ENCODE measurements at places on chromosomes 6 and 20. TPM values are rescaled to one million over a fixed set of nuclear protein-coding genes. Genes with fewer than 3 reads are reported as not detected.
A peak's percentile ranks its signal among the peaks of the same experiment; 100 is the strongest.

DNA sequence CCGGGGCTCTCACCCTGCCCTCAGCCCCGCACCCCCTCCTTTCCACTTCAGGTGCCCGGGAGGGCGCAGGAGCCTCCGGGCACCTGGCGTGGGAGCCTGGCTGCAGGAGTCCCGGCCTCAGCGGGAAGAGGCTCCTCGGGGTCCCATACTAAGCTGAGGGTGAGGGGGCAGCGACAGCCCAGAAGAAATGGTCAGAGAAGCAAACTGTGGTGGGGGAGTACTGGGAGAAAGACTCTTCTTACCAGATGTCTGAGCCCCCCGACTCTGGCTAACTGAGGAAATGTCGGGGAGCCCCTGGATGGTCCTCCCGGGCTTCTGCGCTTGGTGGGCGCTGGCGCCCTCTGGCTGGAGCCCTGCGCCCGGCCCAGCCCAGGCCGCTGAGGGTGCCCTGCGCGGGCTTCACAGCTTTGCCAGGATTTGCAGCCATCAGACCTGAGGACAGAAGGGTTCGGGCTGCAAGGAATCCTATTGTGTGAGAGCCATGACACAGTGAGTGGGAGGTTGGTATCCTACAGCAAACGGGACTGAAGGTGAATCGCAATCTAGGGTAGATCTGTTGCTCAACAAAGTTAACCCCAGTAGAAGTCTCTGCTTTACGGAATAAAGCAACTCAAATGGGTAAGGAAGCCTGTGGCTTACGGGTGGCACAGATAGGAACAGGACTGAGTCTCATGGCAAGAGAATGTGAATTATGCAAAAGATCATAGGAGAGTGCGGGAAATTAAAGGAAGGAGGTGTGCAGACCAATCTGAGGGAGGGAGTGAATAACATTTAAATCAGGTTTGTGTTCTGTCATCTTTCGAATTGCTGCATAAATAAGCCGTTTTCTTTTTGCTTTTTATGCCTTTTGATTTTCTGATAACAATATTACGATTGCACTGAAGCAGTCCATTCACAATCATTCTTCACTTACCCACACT is 639 bp upstream of the RCAN2 start:
- DNase-seq, result peak; percentile 46

- no peak for DNase-seq
Measured at GRCh38 chr20:38453941-38454340, 18.7 kb upstream of the RALGAPB start.

ME1 gene
- polyA plus RNA-seq, result 2.8 TPM

DNA sequence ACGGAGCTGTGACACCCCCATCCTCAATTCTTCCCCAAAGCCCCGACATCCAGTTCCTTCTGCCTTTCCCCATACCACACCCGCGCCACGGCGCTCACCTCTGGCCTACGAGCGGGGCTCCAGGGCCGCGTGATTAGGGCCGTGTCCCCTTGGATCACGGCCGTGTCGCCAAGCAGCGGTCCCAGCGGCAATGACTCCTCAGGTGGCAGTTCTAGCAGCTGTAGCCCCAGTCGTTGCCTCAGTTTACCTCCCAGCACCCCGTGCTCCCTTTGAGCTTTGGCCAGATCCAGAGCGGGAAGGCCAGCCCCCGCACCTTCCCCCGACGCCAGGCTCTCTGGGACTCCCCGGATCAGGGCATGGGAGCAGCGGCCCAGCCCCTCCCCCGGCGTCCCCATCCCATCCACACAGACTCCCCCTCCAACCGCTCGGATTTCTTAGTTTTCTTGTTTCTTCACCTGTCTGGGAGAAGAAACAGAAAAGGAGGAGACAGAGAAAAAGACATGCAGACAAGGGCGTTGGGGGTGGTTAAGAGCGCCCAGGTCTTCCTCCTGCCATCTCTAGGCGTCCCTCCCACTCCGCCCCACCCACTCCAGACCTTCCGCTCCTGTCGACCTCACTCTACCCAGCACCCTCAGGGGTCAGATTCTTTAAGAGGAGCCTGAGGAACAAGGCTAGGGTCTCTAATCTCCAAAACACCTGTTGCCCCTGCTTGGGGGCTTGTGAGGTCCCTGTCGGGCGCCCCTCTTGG is at the start of gene DDAH2:
DDAH2 (minus strand) TSS at position 533 of the 748 bp plus-strand sequence; CDS start at position 395, 138 bp downstream.
- no peak for DNase-seq

DNA sequence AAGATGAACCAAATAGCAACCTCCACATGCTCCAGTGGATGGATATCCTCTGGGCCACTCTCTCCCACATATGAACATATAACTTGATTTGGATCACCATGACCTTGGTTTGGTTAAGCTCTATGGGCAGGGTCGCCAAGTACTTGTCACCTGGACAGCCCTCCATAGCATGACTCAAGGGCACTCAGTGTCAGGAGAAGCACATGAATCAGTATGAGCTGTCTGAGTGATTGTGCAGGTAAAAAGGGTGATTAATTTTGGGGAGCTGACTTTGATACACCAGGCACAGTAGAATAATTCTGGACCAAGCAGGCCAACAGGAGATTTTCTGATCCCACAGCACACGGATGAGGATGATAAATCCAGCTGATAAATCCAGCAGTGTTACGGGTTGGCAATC is 74.4 kb downstream of the OPRM1 start:
- DNase-seq, result no peak

DNA sequence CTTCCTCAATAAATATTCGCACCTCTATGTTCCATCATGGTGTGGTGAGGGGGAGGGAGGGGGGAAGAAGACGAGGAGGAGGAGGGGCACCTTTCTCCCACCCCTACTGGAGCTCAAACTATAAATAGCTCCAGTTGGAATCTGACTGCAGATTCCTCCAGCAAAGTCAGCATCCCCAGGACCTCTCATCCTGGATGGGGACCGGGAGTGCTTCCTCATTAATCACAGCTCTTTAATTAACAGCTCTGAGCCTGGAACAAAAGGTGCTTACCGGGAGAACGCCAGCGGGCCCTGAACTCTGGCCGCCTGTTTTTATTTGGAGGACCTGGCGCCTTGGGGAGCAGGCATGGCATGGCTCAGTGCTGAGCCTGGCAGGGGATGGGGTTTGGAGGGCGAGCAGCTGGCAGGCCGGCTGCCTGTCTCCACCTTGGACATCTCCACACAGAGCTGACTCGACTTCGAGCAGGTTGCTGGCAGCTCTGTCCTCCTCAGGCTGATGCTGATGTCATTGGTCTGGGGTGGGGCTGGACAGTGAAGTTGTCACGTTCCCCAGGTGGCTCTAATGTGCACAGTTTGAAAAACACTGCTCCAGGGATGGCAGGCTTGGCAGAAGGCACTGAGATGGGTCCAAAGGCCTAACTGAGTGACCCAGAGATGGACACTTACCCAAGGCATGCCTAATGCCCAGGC is 180.4 kb downstream of the DHX35 start:
- no peak for DNase-seq

TREM1 gene
- not detected for polyA plus RNA-seq

GRCh38 chr20:38590676-38591473 is 9.9 kb downstream of the ADIG start:
- DNase-seq, result no peak

DNA sequence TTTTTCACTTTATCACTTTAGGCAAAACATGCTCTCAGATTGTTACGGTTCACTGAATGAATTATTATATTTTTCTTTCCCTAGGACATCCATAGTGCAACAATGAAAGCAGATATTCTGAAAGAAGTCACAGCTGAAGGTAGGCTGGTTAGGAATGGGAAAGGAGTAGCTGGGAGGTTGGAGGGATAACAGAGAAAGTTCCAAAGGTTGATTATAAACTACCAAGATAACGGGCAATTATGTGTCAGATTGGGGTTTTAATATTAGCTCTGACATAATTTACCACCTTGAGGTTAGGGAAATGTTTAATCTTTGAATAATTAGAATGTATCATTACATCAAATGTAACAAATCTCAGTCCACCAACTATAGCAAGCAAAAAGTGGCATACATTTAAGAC is 96.5 kb downstream of the HTR1B start:
- no peak for DNase-seq

- no peak for DNase-seq
Measured at GRCh38 chr6:145836772-145837171, 22.2 kb upstream of the FBXO30 start.

ZC2HC1B gene
- polyA plus RNA-seq, result not detected

PLA2G7 gene
- polyA plus RNA-seq, result 3.1 TPM

DNA sequence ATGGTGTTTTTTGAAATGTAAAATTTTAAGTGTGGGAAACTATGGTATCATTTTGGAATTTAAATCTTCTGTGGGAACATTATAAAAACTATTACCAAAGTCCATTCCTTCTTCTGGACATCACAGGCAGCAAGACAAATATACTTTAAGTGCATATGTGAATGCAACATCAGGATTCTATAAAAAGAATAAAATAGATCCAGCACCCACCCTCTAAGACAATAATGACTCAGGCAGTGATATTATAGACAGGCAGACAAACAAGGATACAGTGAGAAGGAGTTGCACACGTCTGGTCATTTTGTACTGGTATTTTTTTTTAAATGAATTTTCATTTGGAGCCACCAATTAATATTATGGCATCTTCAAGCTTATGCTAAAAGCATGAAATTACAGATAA is 21.1 kb upstream of the NEDD9 start:
- no peak for DNase-seq

DNA sequence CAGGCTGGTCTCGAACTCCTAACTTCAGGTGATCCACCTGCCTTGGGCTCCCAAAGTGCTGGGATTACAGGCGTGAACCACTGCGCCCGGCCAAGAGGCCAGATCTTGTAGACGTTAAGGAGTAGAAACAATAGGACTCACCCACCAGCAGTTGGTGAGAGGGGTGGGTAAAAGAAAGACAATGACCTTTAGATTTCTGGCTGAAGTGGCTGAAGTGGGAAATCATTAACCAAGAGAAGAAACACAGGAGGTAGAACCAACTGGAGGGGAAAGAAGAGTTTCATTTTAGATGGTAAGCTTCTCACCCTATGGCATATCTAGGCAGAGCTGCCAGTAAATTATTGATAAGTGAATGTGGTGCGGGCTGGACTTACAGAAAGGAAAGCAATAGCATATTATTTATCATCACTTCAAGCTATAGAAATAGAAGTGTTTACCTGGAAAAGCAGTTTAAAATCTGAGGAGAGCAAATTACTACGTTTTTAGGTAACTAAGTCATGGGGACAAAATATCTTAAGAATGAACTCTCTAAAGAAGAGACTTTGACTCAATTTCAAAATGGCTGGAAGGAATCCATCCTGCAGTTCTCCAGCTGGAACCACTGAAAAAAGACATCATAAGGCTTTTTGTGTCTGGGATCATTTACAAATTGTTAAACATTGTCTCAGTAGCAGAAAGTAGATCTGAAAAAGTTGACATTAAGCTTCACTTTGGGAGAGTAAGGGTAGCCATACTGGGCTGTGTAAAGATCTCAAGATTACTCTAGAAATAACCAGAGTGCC is 109.6 kb downstream of the ALDH8A1 start:
- DNase-seq, result no peak

GRCh38 chr20:60541991-60542390 is 583.8 kb downstream of the CDH26 start:
- DNase-seq, result no peak

DNA sequence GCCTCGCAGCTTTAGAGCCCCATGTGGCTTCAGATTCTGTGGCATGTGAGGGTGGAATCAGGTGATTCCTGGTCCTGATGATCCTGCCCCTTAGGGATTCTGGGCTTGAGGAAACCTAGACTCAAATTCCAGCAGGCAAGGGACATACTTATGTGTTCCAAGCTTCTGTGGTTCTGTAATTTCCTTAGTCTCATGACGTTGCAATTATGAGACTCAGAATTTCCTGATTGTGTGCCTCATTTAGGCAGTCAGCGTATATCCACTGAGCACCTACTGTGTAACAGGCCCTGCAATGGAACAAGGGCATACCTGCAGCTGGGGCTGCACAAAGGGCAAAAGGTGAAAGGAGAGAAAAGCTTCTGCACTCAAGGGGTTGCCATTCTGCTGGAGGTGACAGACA is 11.6 kb upstream of the BPIFB4 start:
- DNase-seq, result no peak

GRCh38 chr6:112348891-112349635 is 1.9 kb downstream of the RFPL4B start:
- no peak for DNase-seq

PAX1 gene
- not detected for polyA plus RNA-seq

Data from left renal cortex interstitium (tissue), 4 donors.